Suprapubic skin (tissue), 4 donors: ENCODE measurements at places on chromosomes 12 and 14. TPM values are rescaled to one million over a fixed set of nuclear protein-coding genes. Genes with fewer than 3 reads are reported as not detected.
A peak's percentile ranks its signal among the peaks of the same experiment; 100 is the strongest.

The NKX2-1 gene
- total RNA-seq: not detected

The KRT71 gene
- 231 TPM for total RNA-seq

The ACTR6 gene
- total RNA-seq: 36.6 TPM

The KRT4 gene
- total RNA-seq: 1.6 TPM

DNA sequence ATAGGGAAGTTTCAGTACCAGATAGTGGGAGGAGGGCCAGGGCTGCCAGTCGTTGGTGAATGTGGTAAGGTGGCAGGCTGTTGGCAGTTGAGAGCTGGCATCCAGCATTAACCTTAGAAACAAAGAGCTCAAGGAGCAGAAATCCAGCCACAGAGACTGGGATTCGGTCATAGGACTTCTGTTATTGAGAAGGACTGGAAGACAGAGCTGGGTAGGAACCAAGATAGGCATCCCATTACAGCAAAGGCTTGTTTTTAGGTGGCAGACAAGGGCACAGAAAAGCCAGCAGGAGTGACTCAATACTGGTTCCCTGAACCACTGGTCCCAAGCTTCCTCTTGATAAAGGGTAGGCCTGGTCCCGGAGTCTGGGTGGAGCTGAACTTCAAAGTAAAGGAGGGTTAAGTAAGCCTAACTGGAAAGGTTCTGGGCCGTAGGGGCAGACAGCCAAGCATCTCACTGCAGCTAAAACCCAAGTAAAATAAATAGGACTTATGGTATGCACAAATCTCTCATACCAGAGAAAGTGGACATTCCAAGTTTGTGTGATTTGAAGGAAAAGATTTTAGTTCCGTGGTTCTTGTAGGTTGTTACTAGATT, 147.9 kb downstream of the ETV6 start:
- H3K4me3 ChIP-seq: no peak overlapping the region
- H3K27me3 ChIP-seq: no peaks in the 10 kb centered on the region
- peak overlapping the region; percentile 8 for H3K27ac ChIP-seq
- DNase-seq: no peak
- H3K4me1 ChIP-seq: peaks cover 36% of the 10 kb centered on the region

GRCh38 chr12:94326234-94326633, 133.4 kb downstream of the CEP83 start:
- no peak overlapping the region for H3K4me3 ChIP-seq
- H3K4me1 ChIP-seq: no peaks in the 10 kb centered on the region
- no peaks in the 10 kb centered on the region for H3K27me3 ChIP-seq
- peaks cover 28% of the 10 kb centered on the region for H3K36me3 ChIP-seq
- no peak for DNase-seq

- H3K4me1 ChIP-seq: no peaks in the 10 kb centered on the region
- peaks cover 71% of the 10 kb centered on the region for H3K36me3 ChIP-seq
These were observed 316.4 kb downstream of the MED13L start for GRCh38 chr12:115960868-115961802.

DNA sequence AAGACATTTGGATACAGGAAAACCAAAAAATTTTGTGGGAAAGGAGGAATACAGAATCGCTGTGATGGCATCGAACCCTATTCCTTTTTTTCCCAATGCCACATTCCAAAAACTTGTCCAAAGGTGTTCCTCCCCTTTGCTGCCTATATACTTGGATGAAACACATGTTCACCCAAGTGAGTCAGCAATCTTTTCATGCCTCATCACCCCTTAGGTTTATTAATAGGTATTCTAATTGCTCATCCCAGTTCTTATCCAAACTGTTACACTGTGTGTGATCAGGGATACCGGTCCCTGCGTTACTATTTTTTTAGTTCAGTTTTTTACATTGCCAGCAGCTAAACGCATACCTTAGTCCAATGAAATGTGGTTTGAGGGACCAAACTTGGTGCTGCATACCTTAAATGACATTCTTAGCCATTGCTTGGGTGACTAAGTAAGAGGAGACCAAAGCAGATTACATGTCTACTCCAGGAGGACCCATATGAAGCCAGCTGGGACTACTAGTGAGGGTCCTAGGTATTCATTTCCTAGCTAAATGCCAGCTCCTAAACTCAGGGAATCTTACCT, 20.6 kb upstream of the ST8SIA1 start:
- H3K4me3 ChIP-seq: no peak overlapping the region
- no peak overlapping the region for H3K27ac ChIP-seq
- H3K4me1 ChIP-seq: no peaks in the 10 kb centered on the region
- no peaks in the 10 kb centered on the region for H3K27me3 ChIP-seq
- DNase-seq: no peak
- no peaks in the 10 kb centered on the region for H3K36me3 ChIP-seq

DNA sequence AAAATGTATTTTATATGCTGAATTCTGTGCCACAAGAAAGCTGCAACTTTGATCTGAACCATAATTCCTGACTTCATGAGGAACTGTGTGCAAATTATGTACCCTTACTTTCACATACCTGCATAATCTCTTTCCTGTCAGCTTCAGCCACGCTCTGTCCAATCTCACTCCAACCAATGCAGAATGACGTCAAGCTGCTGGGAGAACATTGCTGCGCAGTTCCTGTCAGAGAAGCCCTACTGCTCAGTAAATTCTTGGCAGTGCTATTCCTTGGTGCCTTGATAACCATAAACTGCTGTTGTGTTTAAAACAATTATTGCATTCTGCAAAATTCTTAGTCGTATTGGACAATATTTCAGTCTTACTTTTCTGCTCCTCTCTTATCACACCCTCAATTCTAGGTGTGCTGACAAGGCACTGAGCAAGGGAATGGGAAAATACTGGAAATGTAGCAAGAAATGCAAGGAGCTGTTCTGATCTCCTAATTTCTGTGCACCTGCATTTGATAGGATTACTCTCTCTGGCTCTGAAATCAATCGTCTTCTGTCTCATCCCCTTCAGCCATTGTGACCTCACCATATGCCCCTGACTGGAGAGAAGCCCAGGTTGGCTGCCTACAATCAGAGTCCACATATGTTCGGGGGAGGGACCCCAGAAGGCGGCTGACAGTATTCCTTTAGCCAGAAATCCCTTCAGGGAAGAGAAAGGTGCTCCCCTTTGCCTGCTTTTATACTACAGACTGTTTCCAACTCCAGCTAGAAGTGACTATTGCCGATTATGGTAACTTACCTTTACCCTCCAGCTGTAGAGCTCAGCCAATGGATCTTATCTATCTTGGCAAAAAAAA, 274.9 kb upstream of the NOVA1 start:
- H3K27me3 ChIP-seq: no peaks in the 10 kb centered on the region
- DNase-seq: no peak
- H3K27ac ChIP-seq: no peak overlapping the region
- no peak overlapping the region for H3K4me3 ChIP-seq
- H3K4me1 ChIP-seq: peaks cover 4% of the 10 kb centered on the region

DNA sequence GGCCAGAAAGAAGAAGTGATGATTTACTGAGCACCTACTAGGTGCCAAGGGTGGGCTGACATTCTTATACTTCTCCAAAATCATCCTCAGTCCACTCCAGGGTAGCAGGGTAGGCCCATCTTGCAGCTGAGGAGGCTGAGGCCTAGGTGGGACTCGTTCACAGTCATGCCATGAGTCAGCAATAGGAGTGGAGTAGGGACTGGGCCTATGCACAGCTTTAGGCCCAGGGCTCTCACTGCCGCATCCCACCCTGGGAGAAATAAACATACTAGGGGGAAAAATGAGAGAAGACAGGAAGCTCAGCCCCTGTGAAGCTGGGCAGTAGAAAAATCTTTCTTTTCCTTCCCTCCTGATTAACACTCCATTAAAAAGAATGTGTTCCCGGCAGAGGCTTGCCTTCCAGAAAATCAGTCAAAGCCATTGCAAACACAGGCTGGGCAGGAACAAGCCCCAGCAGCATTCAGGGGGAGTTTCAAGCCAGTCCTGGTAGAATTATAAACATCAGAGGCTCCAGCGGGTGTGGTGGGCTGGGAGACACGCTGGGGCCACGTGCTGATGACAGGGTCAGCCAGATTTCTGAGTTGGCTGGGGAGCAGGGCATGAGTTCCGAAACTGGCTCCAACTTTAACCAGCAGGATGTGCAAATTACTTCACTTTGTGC, 1.8 kb downstream of the HSPB8 start:
- H3K4me1 ChIP-seq: peaks cover 57% of the 10 kb centered on the region
- peak overlapping the region; percentile 52 for H3K4me3 ChIP-seq
- peak; percentile 86 for DNase-seq

DNA sequence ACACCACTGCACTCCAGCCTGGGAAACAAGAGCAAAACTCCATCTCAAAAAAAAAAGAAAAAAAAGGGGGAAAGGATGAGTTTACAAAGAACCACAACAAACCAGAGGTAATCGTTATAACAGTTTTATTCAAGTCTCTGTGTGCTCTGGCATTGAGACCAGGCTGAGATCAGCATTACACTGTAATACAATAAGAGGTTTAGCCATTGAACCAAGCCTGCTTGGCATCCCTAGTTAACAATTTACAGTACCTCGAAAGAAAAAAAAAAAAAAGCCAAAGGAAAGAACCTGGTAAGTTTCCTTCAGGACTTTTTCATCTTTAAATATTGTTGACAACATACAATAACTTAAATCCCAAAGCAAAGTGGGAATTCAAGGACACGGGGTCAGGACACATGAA, 80.7 kb downstream of the TTC9 start:
- H3K36me3 ChIP-seq: no peaks in the 10 kb centered on the region
- H3K4me3 ChIP-seq: no peak overlapping the region
- peaks cover 2% of the 10 kb centered on the region for H3K4me1 ChIP-seq
- DNase-seq: no peak
- H3K27me3 ChIP-seq: no peaks in the 10 kb centered on the region
- no peak overlapping the region for H3K27ac ChIP-seq

DNA sequence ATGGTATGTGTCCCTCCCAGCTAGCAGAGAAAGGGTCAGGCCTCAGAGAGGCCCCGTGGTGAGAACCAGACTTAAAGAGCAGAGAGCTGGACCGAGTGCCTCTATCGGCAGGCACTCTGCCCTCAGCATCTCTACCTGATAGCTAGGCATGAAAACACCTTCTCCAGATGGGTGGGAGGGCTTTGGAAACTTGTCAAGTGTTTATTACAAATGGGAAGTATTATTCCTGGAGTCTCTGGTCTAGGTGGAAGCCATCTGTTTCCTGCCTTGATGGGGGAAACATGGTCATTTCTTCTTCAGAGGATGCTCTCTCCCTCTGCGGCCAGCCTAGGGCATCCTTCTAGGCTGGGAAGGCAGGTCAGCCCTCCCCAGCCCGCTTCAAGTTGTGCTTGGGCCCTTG, 2.3 kb downstream of the TMEM63C start:
- peaks cover 49% of the 10 kb centered on the region for H3K27me3 ChIP-seq
- peak overlapping the region; percentile 68 for H3K27ac ChIP-seq
- no peak for DNase-seq
- no peaks in the 10 kb centered on the region for H3K36me3 ChIP-seq
- no peak overlapping the region for H3K4me3 ChIP-seq

DNA sequence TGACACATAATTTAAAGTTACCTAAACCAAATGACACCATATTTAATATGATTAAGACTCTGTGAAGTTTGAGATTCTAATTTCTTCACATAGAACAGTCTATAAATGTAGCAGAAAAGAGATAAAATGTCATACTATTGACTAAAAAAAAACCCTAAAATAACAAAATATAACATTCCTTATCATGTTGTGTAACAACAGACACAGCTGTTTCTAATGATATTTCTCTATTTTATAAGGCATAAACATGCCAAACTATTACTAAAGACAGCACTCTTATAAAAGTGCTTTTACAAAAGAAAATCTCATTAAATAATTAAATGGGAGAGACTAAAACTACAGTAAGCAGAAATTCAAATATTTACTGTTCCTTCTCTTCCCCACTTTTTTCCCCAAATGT, 49.4 kb downstream of the NOVA1 start:
- peaks cover 3% of the 10 kb centered on the region for H3K4me1 ChIP-seq
- DNase-seq: no peak
- no peak overlapping the region for H3K4me3 ChIP-seq

DNA sequence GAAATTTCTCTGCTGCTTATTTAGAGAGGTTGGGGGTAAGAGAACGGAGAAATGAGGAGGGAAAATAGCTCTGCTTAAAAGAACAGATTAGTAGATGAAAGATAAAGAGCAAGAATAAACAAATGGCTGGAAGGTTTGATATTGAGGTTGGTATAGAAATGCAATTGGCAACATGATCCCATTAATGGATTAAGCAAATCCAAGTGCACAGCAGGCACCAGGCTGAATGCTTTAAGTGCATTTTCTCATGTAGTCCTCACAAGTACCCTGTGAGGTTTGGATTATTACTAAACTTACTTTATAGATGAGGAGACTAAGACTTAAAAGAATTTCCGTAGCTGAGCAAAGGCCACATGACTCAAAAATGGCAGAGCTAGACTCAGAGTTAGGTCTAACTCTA, 76.9 kb upstream of the ATF1 start:
- H3K27ac ChIP-seq: no peak overlapping the region
- no peaks in the 10 kb centered on the region for H3K4me1 ChIP-seq
- no peak overlapping the region for H3K4me3 ChIP-seq
- H3K36me3 ChIP-seq: peaks cover 90% of the 10 kb centered on the region

- peak overlapping the region; percentile 49 for H3K4me3 ChIP-seq
- DNase-seq: no peak
- H3K27me3 ChIP-seq: no peaks in the 10 kb centered on the region
- H3K4me1 ChIP-seq: peaks cover 9% of the 10 kb centered on the region
These were observed 9.8 kb upstream of the KDM2B start for GRCh38 chr12:121590476-121591143.

- no peak for DNase-seq
- peaks cover 12% of the 10 kb centered on the region for H3K36me3 ChIP-seq
- no peaks in the 10 kb centered on the region for H3K4me1 ChIP-seq
- H3K4me3 ChIP-seq: no peak overlapping the region
These were observed 75.3 kb downstream of the CCDC91 start for GRCh38 chr12:28265435-28266042.

GRCh38 chr12:129900306-129900705, 3.5 kb downstream of the TMEM132D start:
- no peak overlapping the region for H3K27ac ChIP-seq
- H3K27me3 ChIP-seq: peaks cover 45% of the 10 kb centered on the region
- no peak overlapping the region for H3K4me3 ChIP-seq
- H3K4me1 ChIP-seq: peaks cover 4% of the 10 kb centered on the region
- no peak for DNase-seq

GRCh38 chr14:54651649-54652048, 84.7 kb downstream of the SAMD4A start:
- H3K27ac ChIP-seq: peak overlapping the region; percentile 91
- H3K4me3 ChIP-seq: no peak overlapping the region
- H3K36me3 ChIP-seq: no peaks in the 10 kb centered on the region
- DNase-seq: no peak
- H3K4me1 ChIP-seq: peaks cover 51% of the 10 kb centered on the region

DNA sequence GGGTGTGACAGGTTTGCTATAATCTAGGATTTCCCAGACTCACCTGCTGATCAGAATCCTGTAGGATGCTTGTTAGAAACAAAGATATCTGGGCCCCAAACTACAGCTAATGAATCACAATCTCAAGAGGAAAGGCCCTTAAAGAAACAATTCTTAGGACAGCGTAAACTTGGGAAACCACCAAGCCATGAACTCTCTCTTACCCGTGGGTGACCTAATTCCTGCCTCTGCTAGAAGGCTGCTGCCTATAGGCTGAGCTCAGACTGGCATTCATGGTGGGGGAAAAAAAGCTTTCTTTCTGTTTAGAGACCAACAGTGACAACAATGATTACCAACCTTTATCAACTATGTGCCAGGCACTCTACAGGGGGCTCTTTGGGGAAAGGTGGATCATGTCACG, 213.9 kb upstream of the FKBP4 start:
- H3K4me1 ChIP-seq: peaks cover 10% of the 10 kb centered on the region
- H3K36me3 ChIP-seq: no peaks in the 10 kb centered on the region
- no peak overlapping the region for H3K4me3 ChIP-seq
- no peak overlapping the region for H3K27ac ChIP-seq

GRCh38 chr14:99682809-99683618, 1.1 kb upstream of the CYP46A1 start:
- H3K36me3 ChIP-seq: no peaks in the 10 kb centered on the region
- peak overlapping the region; percentile 92 for H3K27ac ChIP-seq
- peak; percentile 87 for DNase-seq
- no peaks in the 10 kb centered on the region for H3K27me3 ChIP-seq
- peak overlapping the region; percentile 95 for H3K4me3 ChIP-seq
- H3K4me1 ChIP-seq: peaks cover 19% of the 10 kb centered on the region
